Small intestine (tissue), 16 donors: ENCODE measurements at places on chromosomes 13 and 19.
A peak's percentile ranks its signal among the peaks of the same experiment; 100 is the strongest.

- H3K4me3 ChIP-seq: no peak overlapping the region
- H3K27me3 ChIP-seq: peaks cover 2% of the 10 kb centered on the region
- no peak overlapping the region for H3K27ac ChIP-seq
- H3K4me1 ChIP-seq: no peaks in the 10 kb centered on the region
- DNase-seq: no peak
Observed at GRCh38 chr19:51119611-51120010, 5.1 kb upstream of the SIGLEC9 start.

DNA sequence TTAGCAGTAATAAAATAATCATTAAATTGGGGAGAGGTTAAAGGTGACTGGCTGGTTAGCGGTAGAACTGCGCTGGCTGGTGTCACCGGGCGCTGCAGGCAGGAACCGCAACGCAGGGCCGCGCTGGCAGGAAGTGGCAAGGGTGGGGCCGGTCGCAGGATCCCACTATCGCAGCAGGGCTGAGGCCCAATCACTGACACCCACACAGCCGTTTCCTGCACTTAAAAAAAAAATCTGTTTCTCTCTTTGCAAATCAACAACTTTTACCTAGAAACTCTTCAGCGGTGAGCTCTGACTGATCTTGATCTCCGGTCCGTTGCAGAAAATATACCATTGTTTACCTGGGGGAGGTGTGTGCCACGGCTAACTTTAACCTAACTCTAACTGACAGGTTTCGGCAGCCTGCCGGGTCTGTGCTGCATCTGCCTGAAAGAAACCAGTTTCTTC lies 46.9 kb downstream of the KLF2 start:
- H3K27me3 ChIP-seq: peaks cover 2% of the 10 kb centered on the region
- no peak overlapping the region for H3K27ac ChIP-seq
- H3K36me3 ChIP-seq: no peaks in the 10 kb centered on the region
- no peak overlapping the region for H3K4me3 ChIP-seq
- DNase-seq: peak; percentile 80

DNA sequence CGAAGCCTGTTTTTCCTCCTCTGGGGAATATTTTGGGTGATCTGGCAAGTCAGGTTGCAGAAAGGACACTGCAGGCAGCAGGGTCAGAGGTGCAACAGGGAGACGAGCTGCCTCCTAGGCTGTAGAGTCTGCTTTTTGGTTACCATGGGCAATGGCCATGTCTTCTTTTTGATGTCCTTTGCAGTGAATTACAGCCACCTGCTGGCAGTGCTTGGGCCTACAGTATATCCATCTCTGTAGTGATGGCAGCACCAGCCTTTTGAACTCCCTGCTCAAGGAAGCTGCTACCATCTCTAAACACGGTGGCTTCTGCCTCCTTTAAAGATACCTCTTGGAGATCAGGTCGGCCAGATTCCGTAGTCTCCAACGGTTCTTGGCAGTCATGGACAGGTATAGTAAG lies 73.9 kb downstream of the WTIP start:
- no peak overlapping the region for H3K27ac ChIP-seq
- H3K4me1 ChIP-seq: no peaks in the 10 kb centered on the region
- no peak for DNase-seq
- H3K36me3 ChIP-seq: no peaks in the 10 kb centered on the region
- H3K27me3 ChIP-seq: no peaks in the 10 kb centered on the region
- H3K4me3 ChIP-seq: no peak overlapping the region

DNA sequence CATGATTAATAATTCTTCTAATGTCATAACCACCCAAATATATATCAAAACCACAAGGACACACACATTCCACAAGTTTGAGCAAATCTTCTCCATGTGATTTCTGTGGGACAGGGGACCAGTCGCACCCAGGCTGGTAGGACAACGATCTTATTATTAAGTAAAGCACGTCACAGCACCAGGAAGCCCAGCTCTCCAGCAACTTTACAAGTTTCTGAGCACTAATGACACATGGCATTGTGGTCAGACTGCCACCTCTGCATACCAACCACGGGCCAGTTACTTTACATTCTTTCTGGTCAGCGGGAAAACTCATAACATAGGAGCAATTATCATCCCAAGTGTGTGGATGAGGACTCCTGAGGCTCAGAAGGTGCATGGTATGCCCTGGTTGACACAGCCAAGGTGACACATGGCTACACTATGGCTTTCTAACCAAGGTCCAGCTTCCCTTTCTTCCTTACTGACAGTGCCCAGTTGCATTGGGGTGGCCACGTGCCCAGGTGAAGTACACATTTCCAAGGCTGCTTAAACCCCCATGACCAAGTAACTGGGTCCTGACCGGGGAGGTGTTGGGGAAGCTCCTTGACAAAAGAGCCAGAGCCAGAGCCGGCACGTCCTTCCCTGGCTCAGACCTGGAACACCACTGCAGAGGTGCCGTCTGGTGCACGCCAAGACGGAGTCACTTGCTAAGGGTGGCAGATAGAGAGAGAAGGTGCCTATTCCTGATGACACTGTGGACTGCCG lies 27.4 kb downstream of the LATS2 start:
- no peak overlapping the region for H3K4me3 ChIP-seq
- H3K27me3 ChIP-seq: no peaks in the 10 kb centered on the region
- no peaks in the 10 kb centered on the region for H3K4me1 ChIP-seq

- no peak for DNase-seq
- no peaks in the 10 kb centered on the region for H3K27me3 ChIP-seq
- no peaks in the 10 kb centered on the region for H3K36me3 ChIP-seq
- H3K4me1 ChIP-seq: no peaks in the 10 kb centered on the region
- H3K27ac ChIP-seq: no peak overlapping the region
- no peak overlapping the region for H3K4me3 ChIP-seq
Observed at GRCh38 chr13:105612541-105612940, 922.9 kb downstream of the EFNB2 start.
